Activated CD4-positive, alpha-beta T cell treated with anti-CD3 and anti-CD28 coated beads, Interleukin-2, amount 10 ng/mL, durations not matched to agents 7 days and 5 days (primary cell): ENCODE measurements at places on chromosomes 1 and 21.

DNA sequence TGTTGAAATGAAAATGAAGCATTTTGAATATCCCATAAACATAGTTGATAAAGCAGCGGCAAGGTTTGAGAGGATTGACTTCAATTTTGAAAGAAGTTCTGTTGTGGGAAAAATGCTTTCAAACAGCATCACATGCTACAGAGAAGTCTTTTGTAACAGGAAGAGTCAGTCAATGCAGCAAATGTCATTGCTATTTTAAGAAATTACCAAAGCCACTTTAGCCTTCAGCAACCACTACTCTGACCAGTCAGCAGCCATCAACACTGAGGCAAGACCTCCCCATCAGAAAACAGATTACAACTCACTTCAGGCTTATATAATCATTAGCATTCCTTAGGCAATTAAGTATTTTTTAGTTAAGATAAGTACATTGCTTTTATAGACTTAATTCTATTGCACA, 33.8 kb upstream of the FCRL3 start:
- no peak for DNase-seq

DNA sequence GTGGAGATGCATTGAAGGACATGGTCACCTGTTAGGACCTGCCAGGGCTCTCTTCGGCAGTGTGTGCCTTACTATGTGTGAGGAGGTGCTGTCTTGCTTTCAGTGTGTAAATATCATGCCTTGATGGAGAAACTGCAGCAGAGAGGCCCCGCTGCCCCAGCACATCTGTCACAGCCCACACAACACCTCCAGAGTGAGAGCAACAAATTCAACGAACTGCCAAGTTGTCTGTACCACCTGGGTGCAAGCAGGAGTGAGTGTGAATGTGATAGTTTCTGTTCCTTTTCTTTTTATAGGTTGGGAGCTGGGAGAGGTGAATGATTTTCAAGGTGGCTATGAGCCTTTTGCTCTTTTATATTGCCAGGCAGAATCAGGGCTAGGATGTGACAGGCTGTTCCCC, 114.6 kb upstream of the KIAA0040 start:
- DNase-seq: no peak

DNA sequence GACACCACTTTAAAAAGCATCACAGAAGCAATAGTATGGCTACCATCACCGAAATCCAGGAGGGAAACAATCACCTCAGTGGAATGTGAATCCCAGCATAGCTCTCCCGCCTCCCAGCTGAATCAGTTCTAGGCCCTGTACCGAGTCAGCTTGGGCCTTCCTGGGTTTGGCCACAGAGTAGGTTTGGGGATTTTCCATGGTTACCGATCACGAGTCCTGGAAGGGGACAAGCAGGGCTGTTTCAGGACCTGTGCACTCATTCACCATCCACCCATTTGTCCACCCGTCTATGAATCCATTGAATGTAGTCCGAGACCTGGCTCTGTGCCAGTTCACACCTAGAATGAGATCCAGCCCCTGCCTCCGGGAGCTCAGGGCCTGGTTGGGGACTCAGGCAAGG, 94.2 kb downstream of the ARHGEF10L start:
- no peak for DNase-seq

- DNase-seq: no peak
Observed at GRCh38 chr1:206117151-206117948, at the start of gene AVPR1B. Gene AVPR1B (minus strand): TSS chr1:206117388. CDS start chr1:206116890, 498 bp downstream.

- peak; percentile 28 for DNase-seq
Observed at GRCh38 chr1:94819945-94820746, at the start of gene SLC44A3. Gene SLC44A3 (plus strand): TSS chr1:94820357. CDS start chr1:94820452, 95 bp downstream.

GRCh38 chr1:19974822-19975416, 4.5 kb downstream of the PLA2G2A start:
- DNase-seq: peak; percentile 11

DNA sequence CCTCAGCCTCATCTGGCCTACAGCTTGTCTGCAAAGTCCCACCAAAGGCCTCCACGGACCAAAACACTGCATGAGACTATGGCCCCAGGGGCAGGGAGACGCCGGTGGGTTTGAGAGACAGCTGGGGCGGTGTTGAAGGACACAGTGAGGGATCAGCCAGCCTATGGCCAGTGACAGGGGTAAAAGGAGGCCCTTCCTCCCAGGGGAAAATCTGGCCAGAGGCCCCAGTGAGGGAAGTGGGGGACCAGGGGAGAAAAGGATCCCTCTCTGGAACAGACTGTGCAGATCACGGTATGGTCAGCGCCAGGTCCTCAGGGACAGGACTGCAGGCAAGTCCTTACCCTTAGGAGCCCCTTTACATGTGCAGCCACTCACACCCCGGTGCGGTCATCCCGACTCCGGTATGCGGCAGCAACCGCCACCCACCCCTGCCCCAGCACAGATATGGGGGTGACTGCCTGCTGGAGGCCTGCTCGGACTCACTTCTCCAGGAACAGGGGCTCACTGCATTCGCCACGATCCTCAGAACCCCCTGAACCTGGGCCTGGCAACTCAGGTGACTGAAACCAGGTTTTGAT, 1.3 kb downstream of the CERS2 start:
- DNase-seq: no peak
